ENCODE measurements at places on chromosomes 7 and 10.

- no peak for DNase-seq
Measured at GRCh38 chr7:103811997-103812396, 177.5 kb downstream of the RELN start.

DNA sequence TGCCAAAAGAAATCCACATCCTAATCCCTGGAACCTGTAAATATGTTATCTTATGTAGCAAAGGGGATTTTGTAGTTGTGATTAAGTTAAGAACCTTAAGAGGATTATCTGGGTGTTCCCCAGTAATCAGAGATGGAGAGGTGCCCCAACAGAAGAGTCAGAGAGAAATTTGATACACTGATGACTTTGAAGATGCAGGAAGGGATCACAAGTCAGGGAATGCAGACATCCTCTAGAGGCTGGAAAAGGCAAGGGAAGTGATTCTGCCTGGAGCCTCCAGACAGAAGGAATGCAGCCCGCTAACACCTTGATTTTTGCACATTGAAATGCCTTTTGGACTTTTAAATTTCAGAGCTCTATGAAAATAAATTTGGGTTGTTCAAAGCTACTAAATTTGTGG lies 531.7 kb downstream of the DNAJB9 start:
- DNase-seq = no peak

DNA sequence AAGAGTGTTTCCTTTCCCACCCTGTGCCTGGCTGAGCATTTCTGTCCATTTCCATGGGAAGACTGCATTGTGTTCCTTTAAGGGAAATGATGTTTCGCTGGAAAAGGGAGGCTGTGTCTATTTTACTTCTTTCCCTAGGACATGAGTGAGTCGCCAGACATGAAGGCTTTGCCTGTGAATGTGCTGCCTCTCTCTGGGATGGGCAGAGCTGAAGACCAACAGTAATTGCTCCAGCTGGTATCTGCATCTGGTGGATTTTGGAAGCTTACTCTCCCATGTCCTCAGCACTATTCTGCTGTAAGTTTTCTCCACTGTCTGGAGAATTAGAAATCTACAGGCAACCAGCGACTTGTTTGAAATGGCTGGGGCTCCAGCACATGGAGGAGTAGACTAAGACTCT lies 264.6 kb upstream of the BMPER start:
- no peak for DNase-seq

GRCh38 chr7:7228472-7228871 lies 46.1 kb downstream of the C1GALT1 start:
- no peak for DNase-seq

DNA sequence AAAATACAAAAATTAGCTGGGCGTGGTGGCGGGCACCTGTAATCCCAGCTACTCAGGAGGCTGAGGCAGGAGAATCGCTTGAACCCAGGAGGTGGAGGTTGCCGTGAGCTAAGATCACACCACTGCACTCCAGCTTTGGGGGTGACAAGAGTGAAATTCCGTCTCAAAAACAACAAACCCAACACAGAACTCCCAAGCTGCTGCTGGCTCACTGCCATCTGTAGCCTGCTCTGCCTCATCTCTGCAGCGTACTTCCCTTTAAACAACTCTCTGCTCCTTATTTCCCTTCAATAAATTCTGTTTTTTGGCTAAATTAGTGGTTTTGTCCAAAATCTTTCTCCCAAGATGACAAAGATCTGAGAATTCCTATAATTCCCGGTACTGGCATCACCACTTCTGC lies 189.2 kb upstream of the GALNT17 start:
- no peak for DNase-seq

- DNase-seq = peak; percentile 72
Measured at GRCh38 chr7:38394660-38395059, 121.2 kb upstream of the TARP start.

DNA sequence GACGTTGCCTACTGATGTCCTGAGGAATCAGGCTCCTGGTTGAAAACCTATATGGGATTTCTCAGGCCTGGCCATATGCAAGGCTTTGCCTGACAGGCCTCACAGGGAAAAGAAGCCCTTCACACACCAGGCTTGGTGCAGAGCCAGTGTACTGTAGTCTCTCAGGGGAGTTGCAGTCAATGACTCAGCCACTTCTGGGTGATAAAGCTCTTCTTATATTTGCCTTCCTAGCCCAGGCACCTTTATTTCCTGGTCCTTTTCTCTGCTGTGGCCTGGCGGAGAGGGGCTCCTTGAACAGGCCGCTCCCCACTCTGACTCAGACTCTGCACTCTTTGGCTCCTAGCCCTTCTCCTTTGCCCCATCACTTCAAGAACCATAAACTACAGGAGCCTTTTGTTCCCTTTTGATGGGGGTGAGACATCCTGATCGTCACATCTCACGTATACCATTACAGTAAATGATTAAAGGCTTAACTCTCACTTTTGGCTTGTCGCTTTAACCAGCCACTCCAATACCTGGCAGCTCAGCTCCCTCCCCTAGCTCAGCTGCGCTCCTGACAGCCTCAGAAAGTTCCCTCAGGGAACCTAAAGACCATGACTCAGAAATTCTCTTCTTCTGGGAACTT lies 33.5 kb downstream of the DPY19L1 start:
- DNase-seq = no peak

DNA sequence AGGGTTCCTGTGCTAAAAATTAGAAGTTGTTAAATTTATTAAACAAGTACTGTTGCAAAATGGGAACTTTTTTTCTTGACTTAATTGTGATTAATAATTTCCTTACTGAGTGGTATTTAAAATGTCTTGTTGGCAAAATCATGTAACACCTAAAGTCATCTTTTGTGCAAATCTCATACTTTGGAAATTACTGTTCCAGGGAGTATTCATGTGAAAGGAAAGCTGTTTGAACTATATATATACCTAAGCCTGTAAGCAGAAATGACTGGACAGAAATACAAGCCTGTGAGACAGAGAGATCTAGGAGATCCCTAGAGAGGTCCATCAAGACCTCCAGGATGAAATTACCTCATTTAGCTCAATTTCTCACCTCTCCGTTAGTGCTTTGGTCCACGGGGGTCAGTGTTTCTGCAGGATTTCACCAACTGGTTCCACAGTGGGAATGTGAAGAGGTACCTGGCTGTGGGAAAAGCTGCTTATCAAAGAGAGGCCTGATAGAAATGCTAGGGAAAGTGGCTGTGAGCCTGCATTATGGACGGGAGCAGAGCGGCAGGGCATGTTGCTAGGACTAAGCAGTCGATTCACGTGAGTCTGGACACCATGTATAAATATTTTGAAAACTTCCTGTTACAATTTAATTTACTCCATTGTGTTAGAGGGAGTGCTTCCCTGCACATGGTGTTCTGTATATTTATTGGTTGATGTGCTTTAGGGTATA lies 7.9 kb downstream of the LUC7L2 start:
- no peak for DNase-seq

DNA sequence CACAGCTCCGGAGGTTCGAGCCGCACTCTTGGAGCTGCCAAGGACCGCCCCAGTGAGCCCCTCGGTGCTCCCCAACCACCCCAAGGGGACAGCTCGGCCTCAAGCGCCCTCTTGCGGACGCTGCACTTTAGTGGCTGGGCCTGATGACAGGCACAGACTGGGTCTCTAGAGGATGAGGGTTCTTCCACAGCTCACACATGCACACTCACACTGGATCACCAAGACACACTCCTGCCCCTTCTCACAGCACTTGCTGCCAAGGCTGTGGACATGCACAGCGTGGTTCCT lies 2.1 kb downstream of the RET start:
- DNase-seq = no peak

DNA sequence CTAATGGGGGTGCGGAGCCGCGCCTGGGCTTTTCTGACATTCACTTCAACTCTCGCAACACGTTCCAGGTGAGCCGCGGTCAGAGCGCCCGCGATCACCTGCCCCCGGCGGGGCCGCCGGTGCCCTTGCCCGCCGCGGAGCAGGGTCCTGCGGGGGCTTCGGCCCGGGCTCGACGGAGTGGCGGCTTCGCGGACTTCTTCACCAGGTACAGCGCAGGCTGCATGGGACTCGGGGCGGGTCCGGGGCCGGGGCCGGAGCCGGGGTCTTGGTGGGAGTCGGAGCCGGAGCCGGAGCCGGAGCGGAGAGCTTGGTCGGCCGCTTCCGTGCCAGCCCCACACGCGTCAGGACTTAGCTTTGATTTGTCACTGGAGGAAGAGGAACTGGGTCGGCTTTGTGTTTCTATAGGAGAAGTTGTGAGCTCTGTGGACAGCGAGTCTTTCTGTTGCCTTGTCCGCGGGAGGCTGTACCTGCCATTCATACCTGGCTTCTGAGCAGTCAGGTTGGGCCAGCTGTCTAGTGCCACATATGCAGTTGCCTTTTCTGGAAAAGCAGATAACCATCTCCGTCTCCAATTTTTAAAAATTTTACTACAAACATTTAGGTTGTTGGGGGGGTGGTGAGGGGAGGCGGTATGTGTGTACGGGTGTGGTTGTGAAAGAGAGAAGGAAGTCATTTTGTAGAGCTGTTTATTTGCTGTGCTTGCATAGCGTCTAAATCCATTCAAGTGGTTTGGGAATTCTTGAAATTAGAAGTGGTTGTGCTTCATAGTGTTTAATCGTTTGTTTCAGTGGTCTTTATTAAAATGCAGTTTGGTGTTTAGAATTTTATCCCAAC lies 1.3 kb downstream of the TBC1D12 start:
- peak; percentile 84 for DNase-seq

DNA sequence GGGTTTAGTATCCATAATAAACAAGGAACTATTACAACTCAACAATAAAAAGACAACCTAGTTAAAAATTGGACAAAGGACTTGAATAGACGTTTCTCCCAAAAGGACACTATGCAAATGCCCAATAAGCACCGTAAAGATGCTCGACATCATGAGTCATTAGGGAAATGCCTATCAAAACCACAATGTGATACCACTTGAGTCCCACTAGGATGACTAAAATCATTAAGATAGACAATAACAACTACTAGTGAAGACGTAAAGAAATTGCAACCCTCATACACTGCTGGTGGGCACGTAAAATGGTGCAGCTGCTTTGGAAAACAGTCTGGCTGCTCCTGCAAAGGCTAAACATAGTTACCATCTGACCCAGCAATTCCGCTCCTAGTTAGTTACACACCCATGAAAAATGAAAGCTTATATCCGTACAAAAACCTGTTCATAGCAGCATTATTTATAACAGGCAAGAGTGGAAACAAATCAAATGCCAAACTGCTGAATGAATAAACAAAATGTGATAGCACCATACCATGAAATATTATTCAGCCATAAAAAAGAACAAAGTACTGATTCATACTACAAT lies 17.3 kb downstream of the CCDC3 start:
- DNase-seq = no peak

DNA sequence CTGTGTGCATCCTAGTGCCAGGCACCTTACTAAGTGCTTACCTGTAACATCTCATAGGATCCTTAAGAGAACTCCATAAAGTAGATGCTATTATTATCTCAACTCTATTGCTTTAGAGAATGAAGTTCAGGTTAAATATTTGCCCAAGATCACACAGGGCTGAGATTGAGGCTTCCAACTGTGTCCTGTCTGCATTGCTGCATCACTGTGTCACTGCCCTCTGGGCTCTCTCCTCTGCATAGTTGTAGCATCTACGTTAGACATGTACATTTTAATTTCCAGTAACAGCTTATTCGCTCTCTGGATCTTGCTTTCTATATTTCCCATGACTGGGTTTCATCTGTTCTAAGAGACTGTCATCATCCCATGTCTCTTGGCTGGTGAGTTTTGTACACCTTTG lies 63.6 kb upstream of the FZD8 start:
- no peak for DNase-seq

- no peak for DNase-seq
Measured at GRCh38 chr7:115976651-115977050, 53.9 kb downstream of the TFEC start.

DNA sequence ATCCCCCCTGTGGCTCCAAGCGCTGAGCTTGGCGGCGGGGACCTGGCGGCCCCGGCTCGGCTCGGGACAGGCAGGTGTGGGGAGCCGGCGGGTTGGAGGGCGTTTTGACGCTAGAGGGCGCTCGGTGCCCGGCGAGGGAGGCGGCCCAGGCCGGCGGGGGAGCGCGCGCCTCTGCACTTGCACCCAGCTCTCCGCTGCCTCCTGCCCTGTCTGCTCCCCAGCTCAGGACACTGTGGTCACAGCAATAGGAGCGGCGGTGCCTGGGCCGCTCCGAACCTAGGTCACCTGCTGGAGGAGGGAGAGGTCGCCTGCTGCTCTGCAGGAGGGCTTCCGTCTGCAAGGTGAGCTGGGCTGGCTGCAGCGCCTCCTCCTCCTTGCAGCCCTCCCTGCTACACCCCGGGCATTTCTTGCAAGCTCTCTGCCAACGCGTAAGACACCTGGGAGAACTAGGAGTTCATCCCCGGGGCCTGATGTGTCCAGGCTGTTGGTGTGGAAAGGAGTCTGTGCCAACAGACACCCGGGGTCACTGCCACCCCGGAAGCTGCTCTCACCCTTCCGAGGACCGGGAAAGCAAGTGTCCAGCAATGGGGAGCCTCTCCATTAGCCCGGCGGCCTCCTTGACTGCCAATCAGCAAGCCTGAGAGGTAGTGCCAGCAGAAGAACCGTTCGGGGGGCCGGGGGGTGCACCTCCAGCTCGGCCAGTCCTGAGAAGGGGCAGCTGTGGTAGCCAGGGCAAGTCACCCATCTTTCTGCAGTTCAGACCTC lies 620.4 kb downstream of the GALNT17 start:
- peak; percentile 52 for DNase-seq

- DNase-seq = no peak
Measured at GRCh38 chr10:94334857-94335256, 27.9 kb downstream of the NOC3L start.

DNA sequence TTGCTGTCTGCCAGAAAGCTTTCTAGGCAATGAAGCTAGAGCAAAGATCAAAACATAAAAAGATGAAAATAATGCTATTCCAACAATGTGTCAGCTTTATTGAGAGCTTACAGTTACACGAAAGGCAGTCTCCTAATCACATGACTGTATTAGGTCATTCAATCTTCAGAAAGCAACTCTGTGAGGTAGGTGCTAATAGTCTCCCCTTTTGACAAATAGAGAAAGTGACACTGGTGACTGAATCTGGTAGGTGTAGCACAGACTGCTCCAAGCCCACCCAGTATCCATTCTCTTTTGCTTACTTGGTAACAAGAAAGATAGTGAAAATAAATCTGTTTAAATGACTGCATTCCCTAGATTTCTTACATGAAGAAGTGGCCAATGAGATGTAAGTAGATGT lies 58.8 kb downstream of the DGKB start:
- DNase-seq = no peak

- DNase-seq = no peak
Measured at GRCh38 chr7:94431619-94432280, 37.1 kb downstream of the COL1A2 start.

GRCh38 chr10:75493464-75493863 lies 62.0 kb downstream of the LRMDA start:
- no peak for DNase-seq

DNA sequence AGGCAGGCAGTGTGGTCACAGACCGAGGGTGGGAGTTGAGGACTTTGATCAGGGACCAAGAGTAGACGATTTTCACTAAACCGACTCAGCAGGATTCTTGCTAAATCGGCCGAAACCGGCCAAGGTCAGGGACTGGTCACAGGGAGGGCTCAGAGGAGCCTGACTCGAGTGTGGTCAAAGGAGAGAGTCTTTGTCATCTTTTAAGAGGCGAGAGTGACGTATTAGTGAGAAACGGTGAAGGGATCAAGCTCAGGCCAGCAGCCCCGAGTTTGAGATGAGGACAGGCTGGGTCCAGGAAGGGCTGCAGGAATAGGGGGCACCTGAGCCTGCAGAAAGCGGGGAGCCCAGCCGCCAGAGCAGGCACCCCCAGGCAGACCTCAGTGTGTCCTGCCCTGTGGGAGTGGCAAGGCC lies 41.6 kb upstream of the FAM20C start:
- peak; percentile 66 for DNase-seq
